ENCODE measurements at places on chromosomes 7 and 10. TPM values are rescaled to one million over a fixed set of nuclear protein-coding genes. Genes with fewer than 3 reads are reported as not detected.

AGAP6 gene
- 8.5 TPM for total RNA-seq

FOXP2 gene
- 109 TPM for total RNA-seq

NCOA4 gene
- total RNA-seq = 171 TPM

SMARCD3 gene
- 64.0 TPM for total RNA-seq

AOAH gene
- total RNA-seq = 7.1 TPM

PTPRZ1 gene
- total RNA-seq = 221 TPM

SPDYE5 gene
- total RNA-seq = 0.22 TPM

NEUROG3 gene
- not detected for total RNA-seq

CYP2E1 gene
- 3.4 TPM for total RNA-seq

LRRC27 gene
- total RNA-seq = 20.0 TPM

Data from camera-type eye (tissue), 1 donor.